Foreskin fibroblast (primary cell): ENCODE measurements at places on chromosomes 5 and 9.
A peak's percentile ranks its signal among the peaks of the same experiment; 100 is the strongest.

GRCh38 chr5:180367300-180367699 lies 14.2 kb upstream of the GFPT2 start:
- no peak for DNase-seq

DNA sequence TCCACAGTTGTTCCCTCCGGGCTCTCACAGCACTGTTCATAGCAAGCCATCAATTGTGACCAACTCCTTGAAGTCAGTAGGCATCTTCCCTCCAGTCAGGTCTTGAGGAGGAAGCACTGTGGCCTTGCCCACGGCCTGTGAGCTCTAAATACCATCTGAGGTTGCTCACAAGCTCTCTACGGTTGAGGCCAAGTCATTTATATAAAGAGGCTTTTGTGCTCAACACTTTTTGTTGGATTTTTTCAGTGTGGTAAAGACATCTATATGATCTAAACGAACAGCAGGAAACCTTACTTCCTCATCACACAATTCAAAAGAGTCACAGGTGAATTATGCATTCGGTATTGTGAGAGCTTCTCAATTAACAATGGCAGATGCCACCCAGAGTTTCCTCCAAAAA lies 97.3 kb downstream of the ZNF462 start:
- DNase-seq: no peak

- DNase-seq: no peak
Observed at GRCh38 chr9:5608298-5609225, 20.3 kb upstream of the RIC1 start.

DNA sequence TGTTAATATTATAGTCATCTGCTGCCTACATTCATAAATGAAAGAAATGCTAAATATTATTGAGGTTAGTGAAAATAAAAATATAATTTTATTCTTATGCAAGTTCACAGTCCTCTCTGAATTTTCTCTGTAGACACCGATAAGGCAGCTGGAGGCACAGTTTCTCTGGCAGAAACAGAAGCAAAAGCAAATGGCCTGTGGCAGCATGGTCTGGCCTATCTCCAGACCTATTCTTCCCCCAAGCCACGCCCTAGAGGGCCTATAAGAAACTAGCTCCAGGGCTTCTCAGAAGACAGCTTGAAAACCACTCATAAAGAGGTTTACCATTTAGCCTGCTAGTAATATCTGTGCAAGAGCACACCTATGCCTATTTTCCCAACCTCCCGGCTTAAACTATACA lies 28.4 kb downstream of the MRPS27 start:
- DNase-seq: no peak

DNA sequence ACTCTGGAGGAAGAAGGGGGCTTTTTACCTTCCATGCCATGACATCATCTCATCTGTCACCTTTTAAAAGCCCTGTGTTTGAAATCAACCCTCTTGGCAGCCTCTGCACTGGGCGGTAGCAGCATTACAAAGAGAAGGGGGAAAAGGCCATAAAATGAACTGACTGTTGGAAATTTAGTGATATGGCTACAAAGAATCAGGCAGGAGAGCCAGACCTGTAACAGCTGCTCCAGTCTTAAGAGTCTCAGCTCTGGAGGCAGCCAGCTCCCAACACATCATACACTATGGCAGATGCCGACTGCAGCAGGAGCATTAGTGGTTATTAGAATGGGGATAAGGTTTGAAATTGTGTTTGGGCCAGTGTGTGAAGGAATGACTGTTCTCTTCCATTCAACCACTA lies 257.5 kb downstream of the DMAC1 start:
- no peak for DNase-seq

- peak; percentile 78 for DNase-seq
Observed at GRCh38 chr5:61051267-61051666, 106.3 kb downstream of the NDUFAF2 start.

GRCh38 chr9:79362100-79363081 lies 209.4 kb upstream of the TLE4 start:
- no peak for DNase-seq

- no peak for DNase-seq
Observed at GRCh38 chr5:100496296-100496695, 38.9 kb upstream of the FAM174A start.

- peak; percentile 40 for DNase-seq
Observed at GRCh38 chr9:121825031-121825691, 173.7 kb downstream of the DAB2IP start.

DNA sequence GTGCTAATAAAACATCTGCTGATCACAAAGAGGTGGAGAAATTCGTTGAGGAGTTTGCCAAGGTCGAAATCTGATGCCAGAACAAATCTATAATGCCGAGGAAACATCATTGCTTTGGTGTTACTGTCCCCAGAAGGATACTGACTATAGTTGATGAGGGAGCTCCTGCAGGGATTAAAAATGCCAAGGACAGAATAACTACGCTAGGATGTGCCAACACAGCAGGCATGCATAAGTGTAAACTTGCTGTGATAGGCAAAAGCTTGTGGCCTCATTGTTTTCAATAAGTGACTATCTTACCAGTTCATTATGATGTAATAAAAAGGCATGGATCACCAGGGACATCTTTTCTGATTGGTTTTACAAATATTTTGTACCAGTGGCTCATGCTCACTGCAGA lies 66.8 kb upstream of the ADCY2 start:
- no peak for DNase-seq

GRCh38 chr9:35294556-35294955 lies 132.7 kb downstream of the UNC13B start:
- DNase-seq: no peak

DNA sequence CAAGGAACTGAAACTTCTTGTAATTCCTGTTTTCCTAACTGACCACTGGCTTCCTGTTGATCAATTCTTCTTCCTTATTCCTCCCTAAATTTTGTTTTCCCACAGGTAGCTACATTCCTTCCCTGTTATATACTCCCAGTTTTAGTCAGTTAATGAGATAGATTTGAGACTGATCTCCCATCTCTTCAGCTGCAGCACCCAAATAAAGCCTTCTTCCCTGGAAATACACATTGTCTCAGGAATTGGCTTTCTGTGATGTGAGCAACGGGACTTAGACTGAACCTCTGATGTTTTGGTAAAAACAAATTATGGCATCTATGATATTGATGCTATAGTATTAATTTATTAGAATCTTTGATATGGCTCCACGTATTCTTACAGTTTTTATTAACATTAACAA lies 617.3 kb upstream of the ST8SIA4 start:
- DNase-seq: no peak

GRCh38 chr5:95836544-95836943 lies 14.0 kb upstream of the GLRX start:
- DNase-seq: no peak

GRCh38 chr9:135198586-135199285 lies 111.3 kb downstream of the OLFM1 start:
- no peak for DNase-seq

DNA sequence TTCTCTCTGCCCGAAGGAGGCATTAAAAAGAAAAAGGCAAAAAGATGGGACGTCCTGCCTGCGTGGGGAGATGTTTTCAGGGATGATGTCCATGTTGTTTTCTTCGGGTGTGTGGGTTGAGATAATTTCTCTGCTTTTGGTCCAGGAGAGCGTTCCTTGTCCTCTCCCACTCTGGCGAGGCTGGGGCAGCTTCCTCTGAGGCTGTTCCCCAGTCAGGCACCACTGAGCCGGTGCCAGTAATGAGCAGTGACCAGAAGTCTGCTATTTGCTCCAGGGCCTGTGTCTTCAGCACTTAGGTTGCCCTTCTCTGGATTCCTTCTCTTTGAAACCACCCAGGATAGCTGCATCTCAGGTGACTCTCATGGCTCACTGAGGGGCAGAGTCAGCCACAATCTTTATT lies 71.5 kb downstream of the ACER2 start:
- DNase-seq: no peak

DNA sequence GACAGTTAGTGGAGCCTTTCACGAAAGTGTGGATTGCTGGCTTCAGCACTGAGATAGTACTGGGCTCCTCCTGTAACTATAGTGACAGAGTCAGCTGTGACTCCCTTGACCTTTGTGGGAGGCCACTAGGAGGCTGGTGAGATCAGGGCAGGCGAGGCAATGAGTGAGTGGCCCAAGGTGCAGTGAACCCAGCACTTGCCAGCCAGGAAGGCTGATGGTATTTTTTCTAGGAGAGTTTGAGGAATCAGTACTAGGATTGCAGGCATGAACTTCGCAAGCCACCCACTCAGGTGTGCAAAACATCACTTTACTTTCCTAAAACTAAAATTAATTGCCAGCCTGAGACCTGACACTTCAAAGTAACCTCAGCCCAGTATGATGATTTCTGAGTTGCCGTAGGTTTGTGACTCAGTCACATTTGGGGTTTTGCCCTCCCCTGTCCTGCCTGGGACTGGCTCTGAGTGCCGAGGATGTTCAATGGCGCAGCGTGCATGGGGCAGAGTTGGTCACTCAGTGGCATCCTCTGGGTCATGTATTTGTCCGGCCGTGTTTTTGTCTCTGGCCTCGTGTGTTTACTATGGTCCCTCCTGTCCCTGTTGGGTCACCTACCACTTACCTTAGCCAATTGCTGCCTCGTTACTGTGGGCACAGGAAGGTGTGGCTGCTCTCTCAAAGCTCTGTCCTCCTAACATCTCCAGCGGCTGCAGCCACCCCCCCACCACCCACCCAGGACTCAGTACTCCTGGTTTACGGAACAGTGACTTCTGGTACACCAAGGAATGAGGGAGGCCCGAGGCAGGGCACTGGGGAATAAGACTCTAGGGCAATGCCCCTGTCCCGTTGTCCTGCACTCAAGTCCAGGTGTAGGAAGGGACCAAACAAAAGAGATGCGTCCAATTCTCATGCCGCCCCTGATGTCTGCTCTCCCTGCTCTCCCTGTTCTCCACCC lies 67.2 kb downstream of the IL31RA start:
- DNase-seq: no peak

DNA sequence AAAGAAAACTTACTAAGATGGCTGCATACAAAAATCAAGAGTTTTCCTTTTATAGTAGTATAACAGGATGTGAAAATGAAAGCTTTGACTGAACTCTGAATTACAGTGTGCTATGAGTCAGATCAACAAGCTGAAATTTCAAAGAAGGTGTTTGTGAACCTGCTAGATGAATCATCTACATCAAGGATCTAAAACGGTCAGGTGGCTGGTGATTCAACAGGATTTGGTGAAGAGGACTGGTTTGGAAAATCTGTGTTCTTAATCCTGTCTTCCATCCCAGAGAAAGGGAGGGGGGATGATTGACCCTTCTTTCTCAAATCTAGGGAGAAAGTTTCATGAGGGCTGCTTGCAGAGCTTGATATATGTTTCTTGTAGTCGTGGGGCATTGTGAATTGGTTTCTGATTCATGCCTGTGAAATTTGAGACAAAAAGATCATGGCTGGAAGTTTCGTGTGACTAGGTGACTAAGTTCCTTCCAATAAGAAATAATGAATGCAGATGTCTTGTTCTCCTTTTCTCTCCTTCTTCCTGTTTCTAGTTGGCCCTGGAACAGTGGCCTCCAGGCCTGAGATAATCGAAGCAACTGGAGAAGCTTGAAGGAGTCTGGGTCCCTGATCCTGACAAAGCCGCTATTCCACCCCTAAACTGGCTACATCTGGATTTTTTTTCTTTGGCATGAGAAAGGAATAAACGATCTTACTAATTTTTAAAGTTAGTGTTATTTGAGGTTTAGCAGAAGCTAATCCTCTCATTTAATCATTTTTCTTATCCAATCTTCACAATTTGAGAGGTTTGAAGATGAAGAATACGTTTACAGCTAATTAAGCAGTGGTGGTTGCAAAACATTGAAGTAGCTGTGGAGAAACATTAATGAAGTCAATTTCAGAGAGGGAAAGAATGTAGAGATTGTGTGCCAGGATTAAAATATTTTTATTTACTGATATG lies 67.2 kb downstream of the MRPS30 start:
- DNase-seq: no peak

GRCh38 chr9:112809351-112809848 lies 58.8 kb downstream of the SNX30 start:
- DNase-seq: no peak

DNA sequence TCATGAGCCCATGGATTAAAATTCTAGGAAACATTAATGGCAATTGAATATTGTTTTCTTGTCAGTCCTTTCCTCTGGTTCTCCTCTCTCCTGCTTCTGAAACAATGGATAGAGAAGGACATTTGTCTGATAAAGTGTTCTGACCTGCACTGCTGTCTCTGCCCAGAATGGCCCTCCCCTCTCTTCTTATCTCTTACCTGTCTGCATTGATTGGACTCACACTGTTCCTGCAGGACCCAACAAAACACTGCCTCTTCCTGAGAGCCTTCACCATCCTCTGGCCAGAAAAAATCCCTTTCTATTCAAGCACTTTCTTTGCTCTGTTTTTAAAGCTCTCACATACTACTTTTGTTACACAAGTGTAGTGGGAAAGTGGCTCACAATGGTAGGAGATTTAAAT lies 143.8 kb upstream of the DHFR start:
- DNase-seq: no peak
